ENCODE measurements at places on chromosomes 13 and 19. TPM values are rescaled to one million over a fixed set of nuclear protein-coding genes. Genes with fewer than 3 reads are reported as not detected.

The NLRP5 gene
- not detected for total RNA-seq

The URAD gene
- total RNA-seq: not detected

The KCNK6 gene
- total RNA-seq: not detected

- DNase-seq: no peak
These were observed 7.9 kb upstream of the DPF1 start for GRCh38 chr19:38231918-38232317.

DNA sequence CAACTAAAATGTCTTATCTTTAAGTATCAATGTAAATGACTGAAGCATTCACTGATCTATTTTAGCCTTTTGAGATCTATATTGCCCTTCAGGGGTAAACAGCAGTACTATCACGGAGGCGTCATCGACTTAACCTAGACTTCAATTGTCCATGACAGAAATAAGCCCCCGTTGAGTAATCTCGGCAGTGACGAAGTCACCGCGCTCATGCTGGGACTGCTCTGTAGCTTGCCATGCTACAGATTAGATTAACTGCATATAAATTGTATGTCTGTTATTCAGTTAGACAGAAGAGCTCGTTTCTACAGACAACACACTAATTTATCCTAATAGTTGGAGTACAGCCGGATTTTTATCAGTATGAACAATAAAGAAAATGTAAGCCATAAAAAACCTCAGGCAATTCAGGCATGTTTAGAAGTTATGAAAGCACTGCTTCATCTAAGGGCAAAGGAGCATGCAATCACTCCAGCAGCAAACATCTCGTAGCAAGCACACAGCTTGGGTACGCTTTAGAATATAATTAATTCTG lies 56.6 kb downstream of the TUBGCP3 start:
- no peak for DNase-seq

DNA sequence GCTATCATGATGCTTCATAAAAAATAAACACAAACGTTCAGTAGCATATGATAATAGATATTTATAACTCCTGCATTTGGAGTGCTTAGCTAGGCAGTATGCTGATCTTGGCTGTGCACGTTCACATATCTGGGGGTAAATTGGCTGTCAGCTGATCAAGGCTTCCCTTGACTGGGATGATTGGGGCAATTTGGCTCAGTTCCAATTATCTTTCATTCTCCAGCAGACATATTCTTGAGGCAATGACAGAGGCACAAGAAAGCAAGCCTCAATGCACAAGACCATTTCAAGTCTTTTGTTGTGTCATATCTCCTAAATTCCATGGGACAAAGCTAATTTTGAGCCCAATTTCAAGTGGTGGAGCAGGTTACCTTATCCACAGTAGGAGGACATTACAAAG lies 142.0 kb downstream of the DLEU7 start:
- no peak for DNase-seq

DNA sequence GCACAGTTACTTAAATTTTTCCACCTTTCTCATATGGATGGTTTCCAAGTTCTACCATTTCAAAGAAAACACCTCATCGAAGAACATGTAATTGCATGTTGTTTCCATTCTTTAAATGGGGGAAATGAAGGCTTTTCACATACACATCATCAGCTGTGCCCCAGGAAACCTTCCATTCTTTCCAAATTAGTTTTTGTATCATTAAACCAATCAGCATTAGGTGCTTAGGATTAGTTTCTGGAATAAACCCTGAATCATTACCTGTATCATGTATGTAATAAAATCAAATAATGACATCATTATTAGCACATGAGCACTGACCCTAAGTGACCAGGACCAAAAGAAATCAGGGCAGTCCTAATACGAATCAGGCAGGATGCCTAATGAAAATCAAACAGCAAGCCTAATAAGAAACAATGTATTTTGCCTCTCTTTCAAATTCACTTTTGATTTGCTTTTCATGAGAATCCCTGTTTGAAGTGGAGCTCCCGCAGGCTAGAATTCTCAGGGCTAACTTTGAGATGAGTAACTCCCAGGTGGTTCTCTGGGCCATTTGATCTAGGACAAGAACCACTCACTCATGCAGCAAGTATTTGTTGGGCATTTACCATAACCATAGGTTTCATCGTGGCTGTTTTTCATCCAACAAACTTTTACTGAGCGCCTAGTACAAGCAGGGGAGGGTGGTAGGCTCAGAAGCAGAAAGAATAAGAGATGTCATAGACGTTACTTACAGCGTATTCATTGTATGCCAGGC lies 89.2 kb downstream of the MZT1 start:
- DNase-seq: no peak

DNA sequence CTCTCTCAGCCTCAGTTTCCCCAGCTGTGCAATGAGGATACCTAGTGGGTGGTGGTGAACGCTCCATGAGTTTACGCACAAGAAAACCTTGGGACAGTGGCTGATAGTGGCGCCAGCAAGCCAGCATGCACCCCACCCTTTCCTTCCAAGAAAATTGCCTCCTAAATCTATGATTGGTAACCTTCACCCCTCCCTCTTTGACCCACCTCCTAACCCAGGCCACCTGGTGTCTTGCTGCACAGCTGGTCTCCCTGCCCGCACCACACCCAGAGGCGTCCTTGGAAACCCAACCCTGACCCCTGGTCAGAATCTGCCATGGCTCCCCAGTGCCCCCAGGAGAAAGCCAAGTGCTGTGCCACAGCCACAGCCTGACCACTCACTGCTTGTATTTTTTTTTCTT lies 22.8 kb upstream of the BCL3 start:
- no peak for DNase-seq

- DNase-seq: no peak
These were observed 90.4 kb downstream of the COL4A1 start for GRCh38 chr13:110216398-110217041.

- no peak for DNase-seq
These were observed 46.5 kb downstream of the TMEM255B start for GRCh38 chr13:113805431-113806103.

GRCh38 chr13:75947448-75947847 lies 311.3 kb downstream of the LMO7 start:
- DNase-seq: no peak

DNA sequence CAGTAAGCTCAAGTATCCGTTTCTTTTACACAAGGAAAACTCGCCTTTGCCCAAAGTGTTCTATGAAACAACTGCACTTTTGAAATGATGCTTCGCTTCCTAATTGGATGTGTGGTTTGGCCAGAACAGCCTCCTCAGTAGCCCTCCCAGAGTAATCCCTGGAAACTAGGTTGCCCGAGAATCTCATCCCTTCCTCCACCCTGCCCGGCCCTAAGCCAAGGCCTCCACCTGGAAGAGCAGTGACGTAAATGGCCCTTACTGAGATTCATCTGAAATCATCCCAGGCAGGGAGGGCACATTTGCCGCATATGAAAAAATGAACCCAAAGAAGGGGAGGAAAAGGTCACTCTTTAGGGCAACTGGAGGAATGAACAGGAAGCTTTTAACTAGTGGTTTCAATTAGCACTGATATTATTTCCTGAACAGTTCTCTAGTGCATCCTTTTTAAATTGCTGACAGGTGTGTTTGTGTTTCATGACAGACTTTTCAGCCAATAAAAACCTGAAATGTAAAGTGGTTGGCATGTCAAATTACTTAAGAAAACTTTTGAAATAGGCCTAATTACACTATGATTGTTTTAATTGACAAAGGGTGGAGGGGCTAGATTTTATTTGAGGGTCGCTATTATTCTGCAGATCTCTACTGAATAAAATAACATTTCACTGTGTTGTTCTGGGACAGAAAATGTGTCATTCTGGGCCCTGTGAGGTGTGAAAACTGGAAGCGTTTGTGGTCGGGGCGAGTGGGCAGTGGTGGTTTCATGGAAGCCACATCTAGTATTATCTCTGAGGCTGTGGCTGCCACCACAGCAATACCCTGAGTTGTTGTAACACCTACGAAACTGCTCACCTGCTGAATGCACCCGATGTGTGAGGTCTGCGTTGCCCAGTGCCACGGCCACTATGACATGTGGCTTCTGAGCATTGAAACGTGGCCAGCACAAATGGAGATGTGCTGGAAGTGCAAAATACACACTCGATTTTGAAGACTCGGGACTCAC lies 112.1 kb downstream of the ZIC5 start:
- no peak for DNase-seq

GRCh38 chr19:39430675-39431593 lies 4.8 kb downstream of the RPS16 start:
- peak; percentile 98 for DNase-seq

DNA sequence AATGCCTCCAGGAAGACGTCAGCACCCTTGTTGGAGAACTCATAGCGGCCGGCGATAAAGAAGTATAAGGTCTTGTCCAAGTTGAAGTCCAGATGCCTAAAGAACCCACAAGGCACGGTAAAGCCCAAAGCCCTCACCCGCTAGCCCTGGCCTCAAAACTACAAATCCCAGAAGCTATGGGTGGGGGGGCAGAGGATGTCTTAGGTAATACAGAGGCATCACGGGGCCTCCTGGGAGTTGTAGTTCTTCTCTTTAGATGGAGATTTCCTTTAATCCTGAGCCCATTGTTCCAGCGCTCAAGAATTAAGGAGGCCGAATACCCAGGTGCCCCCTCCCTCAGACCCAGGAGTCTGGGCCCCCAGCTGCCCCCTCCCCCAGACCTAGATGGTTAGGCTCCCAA lies 10.8 kb downstream of the GYS1 start:
- no peak for DNase-seq

GRCh38 chr19:54882758-54883157 lies 8.7 kb downstream of the FCAR start:
- DNase-seq: no peak

- peak; percentile 20 for DNase-seq
These were observed 85.3 kb upstream of the FRY start for GRCh38 chr13:31946091-31946770.

DNA sequence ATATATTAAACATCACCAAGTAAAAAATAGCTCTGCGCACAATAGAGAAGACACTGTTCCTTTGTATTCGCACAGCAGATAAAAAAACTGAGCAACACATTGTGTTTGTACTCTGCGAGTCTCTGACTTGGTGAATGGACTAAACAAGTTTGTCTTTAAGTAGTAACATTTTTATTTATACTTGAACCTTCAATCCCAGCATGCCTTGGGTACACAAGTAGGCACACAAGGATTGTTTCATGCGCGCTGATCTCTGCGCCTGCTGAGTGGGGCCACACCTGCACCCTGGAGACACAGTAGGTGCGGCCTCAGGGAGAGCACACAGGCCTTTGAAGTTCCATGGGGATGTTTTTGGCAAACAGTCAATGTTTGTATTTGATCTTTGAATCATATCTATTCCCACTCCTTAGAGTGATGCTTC lies 318.9 kb downstream of the MYO16 start:
- DNase-seq: no peak

- no peak for DNase-seq
These were observed 575.1 kb downstream of the SLITRK5 start for GRCh38 chr13:88246239-88246638.

DNA sequence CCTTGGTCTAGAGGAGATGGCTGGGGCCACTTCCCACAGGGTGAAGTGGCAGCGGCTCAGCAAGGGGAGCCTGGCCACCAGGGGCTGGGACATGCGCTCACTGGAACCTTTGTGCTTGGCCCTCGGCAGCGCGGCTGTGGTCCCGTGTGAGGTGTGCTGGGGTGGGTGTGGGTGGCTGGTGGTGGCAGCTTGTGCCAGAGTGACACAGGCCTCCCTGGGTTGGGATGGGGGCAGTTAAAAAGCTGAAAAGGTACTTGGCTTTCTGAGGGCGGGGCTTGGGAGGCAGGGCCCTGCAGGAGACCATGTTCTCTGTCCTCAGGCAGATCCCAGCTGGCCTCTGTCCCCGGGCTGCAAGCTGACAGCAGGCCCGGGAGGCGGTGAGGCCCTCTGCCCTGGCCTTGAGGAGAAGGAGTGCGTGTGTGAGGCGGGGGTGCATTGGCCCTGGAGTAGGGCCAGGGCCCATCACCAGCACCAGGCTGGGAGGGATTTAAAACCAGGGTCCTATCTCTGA lies 17.3 kb downstream of the MPND start:
- no peak for DNase-seq

- DNase-seq: no peak
These were observed 1.8 kb downstream of the TEX29 start for GRCh38 chr13:111322001-111322915.

Measured in Caki2 (cell line).